ENCODE measurements at places on chromosomes 3 and 15.

DNA sequence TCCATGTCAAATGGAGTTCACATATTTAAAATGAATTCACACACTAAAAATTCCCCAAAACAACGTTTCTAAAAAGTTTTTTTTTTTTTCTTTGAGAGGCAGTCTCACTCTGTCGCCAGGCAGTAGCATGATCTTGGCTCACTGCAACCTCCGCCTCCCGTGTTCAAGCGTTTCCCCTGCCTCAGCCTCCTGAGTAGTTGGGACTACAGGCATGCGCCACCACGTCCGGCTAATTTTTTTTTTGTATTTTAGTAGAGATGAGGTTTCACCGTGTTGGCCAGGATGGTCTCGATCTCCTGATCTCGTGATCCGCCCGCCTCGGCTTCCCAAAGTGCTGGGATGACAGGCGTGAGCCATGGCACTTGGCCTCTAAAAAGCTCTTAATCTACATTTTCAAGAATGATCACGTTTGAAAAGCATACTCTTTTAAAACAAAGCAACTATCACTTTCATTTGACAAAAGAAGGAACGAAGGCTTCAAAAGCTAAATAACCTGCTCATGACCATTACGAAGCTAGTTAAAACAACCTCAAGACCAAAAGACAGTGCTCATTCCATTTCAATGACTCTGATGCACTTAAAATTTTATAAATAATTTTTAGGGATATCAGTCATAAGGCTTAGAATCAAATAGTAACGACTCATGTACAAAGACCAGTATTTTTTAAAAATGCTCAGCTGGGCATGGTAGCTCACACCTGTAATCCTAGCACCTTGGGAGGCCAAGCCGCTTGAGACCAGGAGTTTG lies 5.5 kb downstream of the UBE3A start:
- no peak for DNase-seq

- no peak for DNase-seq
Observed at GRCh38 chr15:57306944-57307411, 69.3 kb upstream of the CGNL1 start.

DNA sequence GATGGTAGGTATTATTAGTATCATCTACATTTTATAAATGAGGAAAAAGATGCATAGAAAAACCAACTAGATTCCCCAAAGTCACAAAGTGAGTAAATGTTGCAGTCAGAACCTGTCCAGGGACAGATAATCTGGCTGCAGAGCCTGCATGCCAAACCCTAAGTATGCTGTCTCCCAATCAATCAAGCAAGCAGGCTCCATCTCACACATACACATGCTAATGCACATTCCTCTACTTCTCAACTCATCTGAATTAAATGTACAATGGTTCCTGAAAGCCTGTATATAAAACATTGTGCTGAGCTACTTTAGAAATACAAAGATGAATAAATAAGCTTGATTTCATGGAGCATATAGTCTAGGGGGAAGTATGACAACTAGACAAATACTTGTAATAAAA lies 101.0 kb downstream of the CBLB start:
- no peak for DNase-seq

DNA sequence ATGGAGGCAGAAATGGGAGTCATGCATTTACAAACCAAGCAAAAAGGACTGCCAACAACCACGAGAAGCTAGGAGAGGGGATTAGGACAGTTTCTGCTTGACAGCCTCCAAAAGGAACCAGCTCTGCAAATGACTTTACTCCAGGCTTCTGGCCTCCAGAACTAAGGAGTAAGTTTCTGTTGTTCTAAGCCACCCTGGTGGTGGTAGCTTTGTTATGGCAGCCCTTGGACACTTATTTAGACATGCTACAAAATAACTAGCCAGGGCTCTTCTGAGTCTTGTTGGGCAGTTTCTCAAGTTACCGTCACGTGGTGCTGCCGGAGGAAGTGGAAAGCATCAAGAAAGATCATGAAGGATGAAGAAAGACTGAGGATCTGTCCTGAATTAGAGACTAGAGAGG lies 386.5 kb downstream of the LRTM1 start:
- no peak for DNase-seq

DNA sequence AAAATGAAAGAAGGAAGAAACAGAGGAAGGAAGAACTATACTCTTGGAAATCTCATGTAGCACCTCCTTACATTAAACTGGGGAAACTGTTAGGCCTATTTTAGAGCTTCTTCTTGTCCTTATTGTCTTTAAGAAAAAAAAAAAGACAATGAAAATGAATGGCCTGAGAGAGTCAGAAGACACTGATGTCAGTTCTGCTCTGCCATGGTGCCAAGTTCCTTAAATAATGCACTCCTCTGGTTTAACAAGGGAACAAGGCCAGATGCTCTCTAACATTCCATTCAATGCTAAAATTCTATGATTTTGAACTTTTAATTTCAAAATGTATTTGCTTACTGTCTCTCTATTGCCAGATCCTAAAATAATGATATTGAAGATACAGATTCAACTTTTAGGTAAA lies 4.4 kb upstream of the MBNL1 start:
- DNase-seq = no peak

GRCh38 chr3:186124592-186124991 lies 15.7 kb upstream of the ETV5 start:
- DNase-seq = no peak

- DNase-seq = no peak
Observed at GRCh38 chr15:93291380-93291779, 202.4 kb upstream of the RGMA start.

GRCh38 chr3:17469520-17469919 lies 272.9 kb downstream of the TBC1D5 start:
- DNase-seq = no peak

GRCh38 chr3:182370949-182371348 lies 422.4 kb upstream of the ATP11B start:
- no peak for DNase-seq

- no peak for DNase-seq
Observed at GRCh38 chr3:89239774-89240173, 132.4 kb downstream of the EPHA3 start.

GRCh38 chr15:90560229-90560776 lies 30.6 kb downstream of the CRTC3 start:
- no peak for DNase-seq

DNA sequence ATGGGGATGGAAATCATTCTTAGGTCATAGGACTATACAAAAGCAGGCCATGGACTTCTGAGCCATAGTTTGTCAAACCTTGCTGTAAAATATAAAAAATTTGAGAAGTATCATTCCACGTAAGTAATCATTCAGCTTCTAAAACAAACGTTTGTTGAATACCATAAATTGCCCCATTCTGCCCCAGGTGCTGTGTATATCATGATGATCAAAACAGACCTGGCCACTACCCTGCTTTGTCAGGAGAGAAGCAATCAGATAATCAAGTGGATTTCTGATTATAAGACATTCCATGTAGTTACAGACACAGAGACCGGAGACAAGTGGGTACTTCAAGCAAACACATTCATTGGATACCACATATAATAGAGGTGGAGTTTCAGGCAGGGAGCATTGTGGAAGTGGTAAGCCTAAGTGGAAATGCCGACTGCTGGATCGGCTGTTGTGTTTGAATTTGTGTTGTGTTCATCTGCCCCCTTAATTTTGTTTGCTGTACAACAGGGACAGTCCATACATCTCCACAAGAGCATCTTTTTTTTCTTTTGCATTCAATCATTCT lies 61.7 kb downstream of the TGFBR2 start:
- DNase-seq = no peak

GRCh38 chr15:83364501-83364900 lies 80.0 kb upstream of the BNC1 start:
- DNase-seq = no peak
